Astrocyte of the hippocampus (primary cell): ENCODE measurements at places on chromosomes 13 and 19.
A peak's percentile ranks its signal among the peaks of the same experiment; 100 is the strongest.

- DNase-seq: peak; percentile 77
Observed at GRCh38 chr13:74246487-74246886, 112.3 kb upstream of the KLF12 start.

DNA sequence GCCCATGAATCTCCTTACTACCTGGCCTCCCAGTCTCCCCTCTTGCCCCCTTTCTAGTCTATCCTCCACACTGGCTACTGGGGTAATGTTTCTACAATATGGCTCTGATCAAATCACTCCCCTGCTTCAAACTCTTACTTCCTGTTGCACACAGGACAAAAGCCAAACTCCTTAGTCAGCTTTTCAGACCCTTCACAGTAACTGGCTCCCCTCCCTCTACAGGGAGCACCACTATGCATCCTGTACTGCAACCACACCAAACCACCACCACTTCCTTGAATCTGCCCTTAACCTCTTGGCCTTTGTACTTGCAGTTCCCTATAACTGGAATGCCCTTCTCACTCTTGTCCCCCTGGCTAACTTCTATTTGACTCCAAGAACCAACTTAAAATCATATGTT, 32.2 kb downstream of the DEDD2 start:
- no peak for DNase-seq

- DNase-seq: no peak
Observed at GRCh38 chr19:24052811-24053210, 34.2 kb upstream of the ZNF254 start.

- DNase-seq: no peak
Observed at GRCh38 chr19:13097033-13097462, 5.6 kb downstream of the LYL1 start.

DNA sequence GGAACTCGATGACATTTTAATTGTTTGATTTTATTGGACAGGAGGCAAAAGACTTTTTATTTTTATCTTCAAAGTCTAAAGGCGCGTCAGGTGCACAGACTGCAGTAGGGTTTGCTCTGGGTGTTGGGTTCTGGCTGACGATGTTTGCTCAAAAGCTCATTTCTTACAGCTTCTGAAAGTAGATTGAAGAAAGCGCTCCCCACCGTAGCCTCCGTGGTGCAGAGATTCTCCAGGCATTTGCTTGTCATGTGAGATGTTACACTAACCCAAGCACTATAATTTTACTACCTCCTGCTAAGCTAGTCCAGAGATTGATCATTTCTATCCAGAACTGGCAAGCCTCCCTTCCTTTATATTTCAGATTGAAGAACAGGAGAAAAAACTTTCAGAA, 14.5 kb upstream of the ATP11A start:
- DNase-seq: no peak

DNA sequence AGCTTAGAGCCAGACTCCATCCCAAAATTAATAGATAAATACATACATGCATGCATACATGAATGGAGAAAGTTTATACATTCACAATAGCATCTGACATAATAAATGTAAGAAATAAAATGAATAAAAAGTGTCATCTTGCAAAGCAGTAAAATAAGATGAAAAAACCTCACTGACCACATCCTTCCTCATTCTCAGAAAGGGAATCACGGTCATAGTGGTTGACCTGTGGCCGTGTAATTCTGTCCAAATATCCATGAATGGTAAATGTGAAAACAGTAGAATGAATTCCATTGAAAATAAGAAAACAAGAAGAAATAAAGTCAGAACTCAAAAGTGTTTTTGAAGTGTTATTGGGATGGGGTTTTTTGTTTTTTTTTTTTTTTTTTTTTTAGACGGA, 9.8 kb upstream of the CDC42EP5 start:
- DNase-seq: no peak

DNA sequence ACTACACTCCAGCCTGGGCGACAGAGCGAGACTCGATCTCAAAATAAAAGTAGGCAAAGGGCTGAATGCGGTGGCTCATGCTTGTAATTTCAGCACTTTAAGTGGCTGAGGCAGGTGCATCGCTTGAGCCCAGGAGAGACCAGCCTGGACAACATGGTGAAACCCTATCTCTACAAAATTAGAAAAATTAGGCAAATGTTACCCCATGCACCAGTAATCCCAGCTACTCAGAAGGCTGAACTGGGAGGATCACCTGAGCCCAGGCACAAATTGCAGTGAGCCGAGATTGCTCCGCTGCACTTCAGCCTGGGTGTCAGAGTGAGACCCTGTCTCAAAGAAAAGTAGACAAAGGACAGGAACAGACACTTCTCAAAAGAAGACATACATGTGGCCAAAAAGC, 9.9 kb upstream of the LGALS13 start:
- no peak for DNase-seq

DNA sequence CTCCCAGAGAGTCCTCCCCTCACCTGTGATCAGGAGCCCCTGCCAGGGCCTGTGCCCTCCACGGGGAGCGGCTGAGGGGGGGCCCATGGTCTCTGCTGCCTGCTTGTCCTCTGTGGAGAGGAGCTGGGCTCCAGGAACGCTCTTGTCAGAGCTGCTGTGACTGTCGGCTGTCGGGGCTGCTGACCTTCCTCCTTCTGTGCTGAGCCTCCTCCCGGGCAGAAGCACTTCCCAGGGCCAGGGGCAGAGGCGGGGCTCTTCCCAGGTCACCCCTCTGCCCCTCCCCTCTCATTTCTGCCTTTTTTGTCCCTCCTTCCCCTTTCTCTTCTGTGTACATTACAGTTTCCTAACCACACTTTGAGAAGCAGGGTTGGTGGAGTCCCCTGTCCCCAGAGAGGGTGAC, at the start of gene CEACAM4:
Gene CEACAM4, minus strand, starts transcription at position 198 of the 400 bp plus-strand sequence. Its CDS starts 111 bp downstream, at position 87.
- DNase-seq: no peak

- no peak for DNase-seq
Observed at GRCh38 chr13:35723821-35724220, 247.3 kb upstream of the MAB21L1 start.

DNA sequence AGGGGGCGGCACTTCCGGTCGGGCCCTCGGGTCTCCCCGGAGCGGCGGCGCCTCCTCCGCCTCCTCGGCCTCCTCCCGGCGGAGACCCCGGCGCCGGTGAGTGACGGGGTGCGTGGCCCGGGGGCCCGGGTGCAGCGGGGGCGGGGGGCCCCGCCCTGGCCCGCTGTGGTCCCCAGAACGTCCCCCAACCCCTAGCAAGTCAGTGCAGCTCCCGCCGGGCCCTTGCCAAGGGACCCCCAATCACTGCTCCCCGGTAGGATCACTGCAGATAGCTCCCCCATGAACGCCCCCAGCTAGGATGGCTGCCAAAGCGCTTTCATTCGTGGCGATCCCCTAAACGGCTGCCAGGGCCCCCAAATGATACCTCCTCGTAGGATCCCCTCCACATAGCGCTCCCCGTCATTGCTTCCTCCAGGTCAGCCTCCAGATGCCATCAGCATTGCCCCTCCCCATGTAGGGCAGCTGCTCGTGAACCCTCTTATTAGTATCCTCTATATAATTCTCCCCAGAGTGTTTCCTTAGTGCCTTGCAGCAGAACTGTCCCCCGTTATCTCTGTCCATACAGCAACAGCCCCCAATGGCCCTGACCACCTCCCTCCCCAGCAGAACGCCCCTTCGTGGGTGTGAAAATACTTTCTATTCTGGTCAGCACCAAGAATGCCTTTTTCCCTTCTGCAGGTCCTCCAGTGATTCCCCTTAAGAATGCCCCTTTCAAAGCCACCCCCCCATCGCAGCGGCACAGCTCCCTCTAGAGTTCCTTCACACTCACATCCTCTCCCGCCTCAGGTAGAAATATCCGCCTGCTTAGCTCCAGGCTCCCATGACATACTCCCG, at the start of gene ZNF865:
Gene ZNF865, plus strand, starts transcription at position 11 of the 834 bp plus-strand sequence. CDS start 7,972 bp downstream, outside the sequence.
- peak; percentile 92 for DNase-seq

- DNase-seq: no peak
Observed at GRCh38 chr19:40709817-40710216, 6.9 kb downstream of the COQ8B start.

DNA sequence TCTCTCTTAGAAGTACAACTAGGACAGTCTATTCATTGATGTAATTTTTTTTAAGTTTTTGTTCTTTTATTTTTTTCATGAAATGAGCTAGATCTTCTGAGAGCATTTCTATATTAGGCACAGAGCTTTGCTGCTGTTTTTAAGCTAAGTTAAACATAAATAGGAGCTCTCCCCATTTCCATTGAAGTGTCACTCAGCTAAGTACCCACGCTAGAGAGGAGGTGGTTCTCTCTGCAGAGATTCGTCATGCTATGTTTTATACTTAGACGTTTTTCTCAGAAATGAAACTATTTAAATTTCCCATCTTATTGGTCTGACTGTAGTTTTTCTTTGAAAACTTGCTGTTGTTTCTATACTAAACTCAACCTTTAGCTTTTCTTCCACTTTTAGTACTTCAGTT, 271.5 kb downstream of the PCDH9 start:
- no peak for DNase-seq

DNA sequence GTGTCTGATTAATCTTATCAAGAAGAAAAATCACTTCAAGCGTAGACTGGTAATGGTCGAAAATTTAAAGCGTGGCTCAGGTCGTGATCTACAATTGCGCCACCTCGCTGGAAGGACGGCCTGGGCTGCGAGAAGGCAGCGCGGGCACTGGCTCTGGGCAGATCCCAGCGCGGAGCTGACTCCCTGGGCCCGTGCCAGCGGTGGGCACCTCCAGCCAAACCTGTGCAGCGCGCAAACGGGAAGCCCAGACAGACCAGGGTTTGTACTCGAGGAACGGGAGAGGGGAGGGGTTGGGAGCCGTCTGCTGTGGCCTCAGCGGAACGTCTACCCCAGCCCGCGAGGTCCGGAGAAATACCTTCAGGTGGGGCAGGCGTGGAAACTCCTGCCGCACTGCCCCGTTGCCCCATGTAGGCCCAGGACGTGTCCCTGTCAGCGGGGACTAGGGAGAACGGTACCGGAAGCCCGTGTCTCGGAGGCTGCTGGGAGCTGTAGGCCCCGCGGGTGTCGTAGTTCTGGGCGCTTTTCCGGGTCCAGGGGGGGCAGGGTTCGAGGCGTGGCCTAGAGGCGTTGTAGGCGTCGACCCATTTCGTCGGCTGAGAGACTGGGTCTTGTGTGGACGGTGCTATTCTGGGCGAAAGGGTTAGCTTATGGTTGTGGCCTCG, 21.1 kb downstream of the ZNF274 start:
- no peak for DNase-seq

DNA sequence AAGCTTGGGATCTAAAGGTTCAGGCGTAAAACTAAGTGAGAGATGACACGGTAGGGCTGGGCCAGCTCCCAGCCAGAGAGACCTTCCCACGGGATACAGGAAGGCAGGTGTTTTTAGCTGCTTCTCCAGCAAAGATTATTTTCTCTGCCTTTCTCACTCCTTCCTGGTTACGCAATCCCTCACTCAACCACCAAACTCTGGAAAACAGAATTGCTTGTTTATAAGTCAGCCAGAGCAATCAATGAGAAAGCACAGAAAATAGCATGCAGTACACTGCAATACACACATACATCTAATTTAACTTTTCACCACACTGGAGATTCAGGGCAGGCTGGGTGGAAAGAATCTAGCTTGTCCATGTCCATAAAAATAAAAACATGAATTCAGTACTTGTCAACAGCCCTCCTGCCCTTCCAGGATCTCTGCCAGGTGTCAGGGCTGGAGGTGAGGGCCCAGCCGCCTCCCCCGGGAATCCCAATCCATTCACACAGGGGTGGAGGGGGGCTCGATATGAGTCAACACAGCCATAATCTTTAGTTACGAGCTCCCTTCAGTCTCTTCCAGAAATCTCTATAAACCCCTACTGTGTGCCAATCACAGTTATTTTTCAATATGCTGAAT, 12.2 kb downstream of the RHPN2 start:
- peak; percentile 42 for DNase-seq

- DNase-seq: no peak
Observed at GRCh38 chr13:37290716-37291505, 185.4 kb upstream of the CSNK1A1L start.

DNA sequence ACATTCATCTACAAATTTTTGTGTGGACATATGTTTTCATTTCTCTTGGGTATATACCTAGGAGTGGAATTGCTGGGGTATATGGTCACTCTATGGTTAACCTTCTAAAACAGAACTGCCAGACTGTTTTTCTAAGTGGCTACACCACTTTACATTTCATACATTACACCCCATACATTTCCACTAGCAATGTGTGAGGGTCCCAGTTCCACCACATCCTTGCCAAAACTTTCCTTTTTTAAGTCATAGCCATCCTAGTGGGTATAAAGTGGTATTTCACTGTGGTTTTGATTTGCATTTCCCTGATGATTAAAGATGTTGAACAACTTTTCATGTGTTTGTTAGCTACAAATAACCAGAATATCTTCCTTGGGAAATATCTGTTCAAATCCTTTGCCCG, 336.1 kb downstream of the SHISA2 start:
- DNase-seq: no peak

GRCh38 chr13:36736119-36736726, 62.4 kb downstream of the SERTM1 start:
- DNase-seq: peak; percentile 78

GRCh38 chr13:42899266-42899665, 92.8 kb downstream of the EPSTI1 start:
- DNase-seq: no peak

DNA sequence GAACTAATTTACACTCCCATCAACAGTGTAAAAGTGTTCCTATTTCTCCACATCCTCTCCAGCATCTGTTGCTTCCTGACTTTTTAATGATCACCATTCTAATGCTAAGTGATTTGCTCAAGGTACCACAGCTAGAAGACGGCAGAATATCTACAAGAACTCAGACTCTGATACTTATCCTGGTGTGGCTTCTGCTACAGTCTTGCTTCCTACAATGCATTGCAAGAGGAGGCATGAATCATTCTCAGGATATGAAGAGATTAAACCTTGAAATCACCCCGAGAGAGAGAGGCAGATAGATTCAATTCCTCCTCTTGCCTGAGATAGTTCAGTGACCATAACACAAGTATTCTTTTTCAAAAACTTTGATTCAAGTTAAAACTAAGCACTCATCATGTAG, 306.4 kb downstream of the TBC1D4 start:
- no peak for DNase-seq

DNA sequence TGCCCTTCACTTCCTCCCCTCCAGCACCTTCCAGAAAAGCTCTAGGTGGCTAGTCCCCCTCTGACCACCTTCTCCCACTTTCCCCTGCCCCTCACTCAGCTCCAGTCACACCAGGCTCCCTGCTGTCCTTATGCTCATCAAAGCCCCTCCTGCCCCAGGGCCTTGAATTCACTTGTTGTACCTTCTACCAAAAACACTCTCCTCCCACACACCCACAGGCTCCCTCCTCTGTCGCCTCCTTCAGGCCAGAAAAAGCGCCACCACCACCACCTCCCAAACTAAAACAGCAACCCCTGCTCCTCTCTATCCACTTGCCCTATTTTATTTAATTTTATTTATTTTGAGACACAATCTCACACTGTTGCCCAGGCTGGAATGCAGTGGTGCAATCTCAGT, 4.8 kb upstream of the CEACAM16 start:
- no peak for DNase-seq

GRCh38 chr13:102597029-102597961, 509 bp downstream of the TPP2 start:
- DNase-seq: peak; percentile 38

- no peak for DNase-seq
Observed at GRCh38 chr19:34994643-34995541, 5.2 kb upstream of the GRAMD1A start.

GRCh38 chr19:32909257-32909656, 39.7 kb upstream of the SLC7A9 start:
- DNase-seq: no peak

GRCh38 chr13:30224732-30225131, 82.6 kb downstream of the KATNAL1 start:
- DNase-seq: peak; percentile 25
